Osteoblast (primary cell): ENCODE measurements at places on chromosomes 4 and X. TPM values are rescaled to one million over a fixed set of nuclear protein-coding genes. Genes with fewer than 3 reads are reported as not detected.
A peak's percentile ranks its signal among the peaks of the same experiment; 100 is the strongest.

Gene TCEAL6
- not detected in 2 replicates for total RNA-seq

DNA sequence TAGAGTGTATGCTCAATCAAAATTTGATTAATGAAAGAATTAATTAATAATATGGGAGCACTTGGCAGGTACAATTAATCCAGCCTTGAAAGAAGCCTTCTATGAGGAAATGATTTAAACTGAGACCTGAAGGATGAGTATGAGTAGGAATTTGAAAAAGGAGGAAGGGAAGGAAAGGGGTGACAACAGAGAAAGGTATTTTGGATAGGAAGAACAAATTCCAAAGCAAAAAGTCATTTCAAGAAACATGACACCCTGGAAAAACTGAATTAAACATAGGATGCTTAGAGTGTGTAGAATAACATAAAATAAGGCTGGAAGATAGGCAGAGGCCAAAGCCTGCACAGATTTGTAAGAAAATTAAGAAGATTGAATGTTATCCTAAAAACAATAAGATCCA is 29.6 kb downstream of the PHOX2B start:
- H3K36me3 ChIP-seq = no peaks in the 10 kb centered on the region
- H3K4me3 ChIP-seq = no peak overlapping the region
- no peak for DNase-seq
- no peaks in the 10 kb centered on the region for H3K27me3 ChIP-seq

Gene GPR34
- 0.72 TPM in 1 of 2 replicates, not detected in the other for total RNA-seq

GRCh38 chr4:48271626-48272025 is 2.0 kb upstream of the TEC start:
- no peaks in the 10 kb centered on the region for H3K4me1 ChIP-seq
- no peaks in the 10 kb centered on the region for H3K27me3 ChIP-seq
- H3K36me3 ChIP-seq = no peaks in the 10 kb centered on the region
- H3K27ac ChIP-seq = no peak overlapping the region

Gene PDGFRA
- total RNA-seq = 316 and 373 TPM in 2 replicates

Gene AKAP14
- not detected in 2 replicates for total RNA-seq

GRCh38 chrX:23826216-23826615 is 43.2 kb downstream of the SAT1 start:
- H3K27ac ChIP-seq = no peak overlapping the region
- H3K36me3 ChIP-seq = no peaks in the 10 kb centered on the region
- no peaks in the 10 kb centered on the region for H3K27me3 ChIP-seq
- H3K4me1 ChIP-seq = no peaks in the 10 kb centered on the region
- H3K4me3 ChIP-seq = no peak overlapping the region

Gene RTL9
- 0.59 and 0.72 TPM in 2 replicates for total RNA-seq

GRCh38 chr4:112975567-112976355 is 73.7 kb upstream of the ANK2 start:
- no peak overlapping the region for H3K27ac ChIP-seq
- H3K36me3 ChIP-seq = no peaks in the 10 kb centered on the region
- no peak overlapping the region for H3K4me3 ChIP-seq
- no peaks in the 10 kb centered on the region for H3K4me1 ChIP-seq
- no peaks in the 10 kb centered on the region for H3K27me3 ChIP-seq

DNA sequence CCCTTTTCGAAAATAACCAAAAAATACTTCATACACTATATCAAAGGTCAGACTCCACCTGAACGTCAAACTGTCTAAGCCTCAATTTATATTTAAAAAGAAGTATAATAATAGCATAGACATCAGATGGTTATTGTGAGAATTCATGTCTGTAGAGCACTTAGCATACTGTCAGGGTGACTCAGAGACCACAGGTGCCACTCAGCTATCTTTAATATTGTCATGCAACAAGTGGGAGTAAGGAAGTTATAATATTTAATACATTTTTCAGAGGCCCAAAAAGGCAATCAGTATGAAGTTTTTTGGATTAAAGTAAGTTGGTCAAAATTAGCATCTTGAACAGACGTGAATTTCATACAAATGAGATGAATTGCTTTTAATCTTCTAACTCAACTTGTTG is 93.3 kb downstream of the PHOX2B start:
- H3K36me3 ChIP-seq = no peaks in the 10 kb centered on the region
- H3K27ac ChIP-seq = no peak overlapping the region
- H3K4me3 ChIP-seq = no peak overlapping the region
- DNase-seq = no peak
- H3K4me1 ChIP-seq = no peaks in the 10 kb centered on the region

GRCh38 chr4:55763996-55764395 is 55.6 kb upstream of the EXOC1L start:
- H3K4me1 ChIP-seq = peaks cover 3% of the 10 kb centered on the region
- no peaks in the 10 kb centered on the region for H3K36me3 ChIP-seq
- no peak overlapping the region for H3K4me3 ChIP-seq
- no peak overlapping the region for H3K27ac ChIP-seq

Gene MXRA5
- 20.9 and 27.9 TPM in 2 replicates for total RNA-seq

Gene CXorf49
- total RNA-seq = not detected in 2 replicates

Gene H2BW2
- total RNA-seq = not detected in 2 replicates

DNA sequence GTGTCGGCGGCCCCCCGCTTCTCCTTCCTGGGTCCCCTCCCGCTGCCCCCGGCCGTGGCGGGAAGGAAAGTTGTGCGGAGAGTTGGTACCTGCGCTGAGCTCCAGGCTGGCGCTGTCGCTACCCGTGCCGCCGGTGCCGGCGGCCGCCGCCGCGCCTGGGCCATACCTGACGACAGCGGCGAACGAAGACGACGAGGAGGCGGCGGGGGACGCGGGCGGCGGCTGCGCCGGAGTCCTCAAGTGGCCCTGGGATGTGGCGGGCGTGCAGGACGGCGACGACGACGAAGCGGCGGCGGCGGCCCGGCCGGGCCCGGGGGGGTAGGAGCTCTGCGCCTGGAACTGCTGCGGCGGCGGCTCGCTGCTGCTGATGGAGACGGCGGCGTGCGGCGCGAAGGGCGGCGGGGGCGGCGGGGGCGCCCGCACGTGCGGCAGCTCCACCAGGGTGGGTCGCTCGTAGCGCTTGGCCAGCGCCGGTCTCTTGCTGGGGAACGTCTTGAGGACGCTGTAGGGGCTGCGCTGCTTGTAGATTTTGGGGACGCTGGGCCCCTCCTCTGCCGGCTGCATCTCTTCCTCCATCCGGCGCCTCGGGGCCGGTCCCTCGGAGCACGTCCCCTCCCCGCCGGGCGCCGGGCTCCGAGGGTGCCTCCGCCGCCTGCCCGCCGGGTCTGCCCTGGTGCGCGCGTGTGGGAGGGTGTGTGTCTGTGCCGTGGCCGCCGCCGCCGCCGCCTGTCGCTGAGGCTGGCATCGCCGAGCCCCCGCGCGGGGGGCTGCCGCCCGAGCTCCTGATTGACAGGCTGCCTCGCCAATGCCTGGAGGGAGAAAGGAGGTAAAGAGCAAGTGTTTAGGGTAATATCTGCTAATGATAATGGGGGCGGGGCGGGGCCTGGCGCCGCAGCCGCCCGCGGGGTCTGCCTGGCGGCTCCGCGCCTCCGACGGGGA is 618 bp downstream of the BEND4 start:
- H3K27ac ChIP-seq = no peak overlapping the region
- DNase-seq = no peak
- H3K4me3 ChIP-seq = peak overlapping the region; percentile 39
- no peaks in the 10 kb centered on the region for H3K4me1 ChIP-seq

Gene UGT2B17
- not detected in 2 replicates for total RNA-seq

Gene MYOZ2
- total RNA-seq = 0.29 and 0.36 TPM in 2 replicates

DNA sequence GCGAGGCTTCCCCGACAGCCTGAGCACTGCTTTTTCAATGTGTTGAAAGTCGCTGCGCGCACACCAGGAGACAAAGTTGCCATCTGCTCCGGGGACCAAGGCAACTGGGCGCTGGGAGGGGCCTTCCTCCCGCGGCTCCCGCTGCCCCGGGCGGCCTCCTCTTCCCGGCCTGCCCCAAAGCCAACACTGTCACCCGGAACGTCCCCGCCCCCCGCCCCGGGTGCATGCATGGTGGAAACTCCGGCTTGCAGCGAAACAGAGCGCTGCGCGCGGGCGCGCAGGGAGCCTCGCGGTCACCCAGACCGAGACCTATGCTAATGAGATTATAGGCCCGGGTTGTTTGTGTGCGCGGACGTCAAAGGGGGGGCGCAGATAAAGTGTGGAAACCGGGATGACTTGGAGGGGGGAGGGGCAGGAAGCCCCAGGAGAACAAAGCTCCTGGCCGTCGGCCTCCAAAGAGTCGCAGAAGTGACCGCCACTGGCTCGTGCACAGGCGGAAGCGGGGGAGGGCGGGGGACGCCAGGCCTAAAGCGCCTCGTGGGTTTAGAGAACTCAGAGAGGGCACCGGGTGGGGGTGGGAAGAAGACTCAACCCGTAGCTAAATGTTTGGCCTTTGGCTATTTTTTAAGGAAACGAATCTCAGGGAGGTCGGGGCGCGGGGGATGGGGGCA is 88.8 kb downstream of the BCOR start:
- peaks cover 40% of the 10 kb centered on the region for H3K27me3 ChIP-seq
- H3K27ac ChIP-seq = no peak overlapping the region
- peak; percentile 86 for DNase-seq
- H3K36me3 ChIP-seq = no peaks in the 10 kb centered on the region
- peaks cover 15% of the 10 kb centered on the region for H3K4me1 ChIP-seq

DNA sequence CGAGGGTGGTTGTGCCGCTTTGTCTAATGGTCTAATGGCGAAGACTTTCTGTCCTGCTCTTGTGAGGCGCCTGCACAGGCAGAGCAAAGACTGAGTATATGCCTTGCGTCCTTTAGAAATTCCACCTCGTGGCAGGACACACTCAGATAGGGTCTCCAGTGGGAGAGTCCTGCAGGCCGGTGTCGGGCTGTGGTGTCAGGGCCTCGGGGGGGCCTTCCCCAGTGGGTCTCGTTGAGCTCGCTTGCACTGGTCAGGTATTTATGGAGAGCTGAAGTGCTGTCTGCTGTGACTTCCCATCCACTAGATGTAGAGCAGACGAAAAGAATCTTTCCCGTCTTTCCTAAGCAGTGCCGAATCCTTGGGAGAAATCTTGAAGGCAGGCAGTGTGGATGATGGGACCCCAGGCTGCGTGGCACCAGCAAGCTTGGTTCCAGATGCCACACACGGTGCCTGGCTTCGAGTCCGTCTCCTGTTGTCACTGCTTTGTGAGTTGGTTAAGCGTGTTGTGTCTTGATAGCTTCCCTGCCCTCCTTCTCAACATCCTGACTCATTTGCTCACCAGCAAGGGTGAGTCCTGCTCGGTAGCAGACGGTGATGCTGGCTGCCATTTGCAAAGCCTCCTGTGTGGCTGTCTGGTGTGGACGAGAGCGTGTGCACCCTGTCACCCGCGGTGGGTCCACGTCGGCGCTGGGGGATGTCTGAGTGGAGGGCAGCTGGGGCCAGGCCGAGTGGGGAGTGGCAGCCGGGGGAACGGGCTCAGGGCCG is 20.5 kb downstream of the MAEA start:
- peaks cover 19% of the 10 kb centered on the region for H3K4me1 ChIP-seq
- peak overlapping the region; percentile 49 for H3K27ac ChIP-seq
- peak overlapping the region; percentile 68 for H3K4me3 ChIP-seq

GRCh38 chrX:69155786-69156520 is 9.3 kb downstream of the PJA1 start:
- peaks cover 23% of the 10 kb centered on the region for H3K27me3 ChIP-seq
- no peak overlapping the region for H3K27ac ChIP-seq
- H3K4me1 ChIP-seq = no peaks in the 10 kb centered on the region
- H3K36me3 ChIP-seq = no peaks in the 10 kb centered on the region

- no peaks in the 10 kb centered on the region for H3K36me3 ChIP-seq
- H3K4me3 ChIP-seq = no peak overlapping the region
- H3K27ac ChIP-seq = no peak overlapping the region
- peaks cover 7% of the 10 kb centered on the region for H3K4me1 ChIP-seq
- DNase-seq = peak; percentile 54
These were observed 4.6 kb upstream of the ZNF185 start for GRCh38 chrX:152892999-152893891.

- no peaks in the 10 kb centered on the region for H3K27me3 ChIP-seq
- no peaks in the 10 kb centered on the region for H3K4me1 ChIP-seq
- DNase-seq = no peak
- H3K36me3 ChIP-seq = no peaks in the 10 kb centered on the region
These were observed 227.0 kb downstream of the DTHD1 start for GRCh38 chr4:36508394-36508793.

DNA sequence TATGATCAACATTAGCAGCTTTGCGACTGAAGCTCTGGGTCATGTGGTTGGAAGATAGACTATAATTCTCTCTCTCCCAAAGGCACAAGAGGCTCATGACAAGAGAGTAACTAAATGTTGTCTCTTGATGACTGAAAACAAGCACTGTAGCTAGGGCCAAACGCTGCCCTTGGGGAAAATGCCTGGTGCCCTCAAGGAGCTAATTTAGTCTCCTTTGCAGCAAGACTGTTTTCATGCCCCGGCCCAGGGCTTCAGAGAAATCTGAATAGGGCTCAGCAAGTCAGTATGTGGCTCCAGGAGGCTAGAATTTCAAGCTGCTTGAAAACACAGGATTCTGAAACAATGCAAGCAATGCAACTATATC is 411.9 kb downstream of the GPAT3 start:
- no peak for DNase-seq
- H3K36me3 ChIP-seq = no peaks in the 10 kb centered on the region
- no peak overlapping the region for H3K27ac ChIP-seq
- no peaks in the 10 kb centered on the region for H3K27me3 ChIP-seq
